HepG2 (cell line): ENCODE measurements at places on chromosomes 3 and 15. TPM values are rescaled to one million over a fixed set of nuclear protein-coding genes. Genes with fewer than 3 reads are reported as not detected.

GRCh38 chr15:64247906-64248541 lies 85.2 kb upstream of the PPIB start:
- peaks cover 52% of the 10 kb centered on the region for H3K4me1 ChIP-seq
- peak overlapping the region; percentile 84 for H3K27ac ChIP-seq
- no peaks in the 10 kb centered on the region for H3K27me3 ChIP-seq
- H3K4me3 ChIP-seq: no peak overlapping the region
- H3K36me3 ChIP-seq: peaks cover 3% of the 10 kb centered on the region; the same call in 1 of the 2 replicates
- peak; percentile 93 for DNase-seq

DNA sequence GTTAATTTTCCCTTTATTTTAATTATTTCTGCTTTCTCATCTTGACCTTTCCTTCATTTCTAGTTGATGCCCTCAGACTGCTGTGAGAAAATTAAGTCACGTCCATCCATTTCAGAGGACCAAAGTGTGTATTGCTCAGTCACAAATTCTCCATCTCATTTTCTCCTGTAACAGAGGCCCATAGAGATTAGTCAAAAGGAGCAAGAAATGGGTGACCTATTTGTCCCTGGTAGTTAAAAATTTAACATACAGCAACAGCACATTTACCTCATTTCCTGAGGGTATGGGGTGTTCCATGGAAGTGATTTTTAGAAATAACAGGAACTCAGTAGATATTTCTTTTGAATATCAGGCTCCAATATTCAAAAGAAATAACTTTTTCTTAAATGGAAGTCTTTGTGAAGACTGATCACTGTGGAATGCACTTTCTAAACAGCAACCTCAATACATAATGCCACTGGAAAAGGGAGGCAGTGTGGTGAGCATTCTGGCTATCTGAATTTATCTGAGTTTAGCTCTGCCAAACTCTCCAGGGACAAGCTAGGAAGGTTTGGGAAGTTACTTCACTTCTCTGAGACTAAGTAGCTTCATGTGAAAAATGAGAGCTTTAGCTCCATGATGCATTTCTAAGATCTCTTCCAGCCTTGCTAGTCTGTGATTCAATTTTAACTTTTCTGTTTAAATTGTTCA lies 808.2 kb downstream of the SQOR start:
- H3K4me1 ChIP-seq: no peaks in the 10 kb centered on the region
- H3K36me3 ChIP-seq: no peaks in the 10 kb centered on the region
- H3K27me3 ChIP-seq: no peaks in the 10 kb centered on the region
- no peak overlapping the region for H3K4me3 ChIP-seq
- no peak for DNase-seq
- no peak overlapping the region for H3K27ac ChIP-seq

GRCh38 chr3:170808041-170808440 lies 62.0 kb downstream of the RPL22L1 start:
- no peaks in the 10 kb centered on the region for H3K36me3 ChIP-seq
- no peak for DNase-seq
- H3K4me3 ChIP-seq: no peak overlapping the region
- H3K4me1 ChIP-seq: no peaks in the 10 kb centered on the region
- no peaks in the 10 kb centered on the region for H3K27me3 ChIP-seq

DNA sequence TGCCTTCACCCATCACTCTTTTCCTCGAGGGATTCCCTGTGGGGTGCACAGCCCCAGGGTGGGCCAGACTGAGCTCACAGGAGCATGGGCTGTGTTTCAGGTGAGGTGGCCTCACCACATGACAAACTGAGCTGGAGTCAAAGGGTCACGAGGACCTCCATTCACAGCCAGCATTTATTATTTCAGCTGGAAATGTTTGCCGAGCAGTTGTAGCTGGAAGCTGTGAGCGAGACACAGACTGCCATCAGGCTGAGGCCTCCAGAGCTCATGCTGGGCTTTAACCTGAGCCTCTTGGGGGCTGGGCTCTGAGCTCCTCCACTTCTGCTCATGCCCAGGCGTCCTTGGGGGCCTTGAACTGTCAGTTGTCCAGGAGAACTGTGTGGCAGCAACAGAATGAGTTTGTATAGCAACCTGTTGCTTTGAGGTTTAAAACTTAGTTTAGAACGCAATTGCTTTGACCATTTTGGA lies 57.5 kb downstream of the FLNB start:
- H3K36me3 ChIP-seq: peaks cover 2% of the 10 kb centered on the region; the same call in 1 of the 2 replicates
- H3K27ac ChIP-seq: peak overlapping the region; percentile 77
- H3K4me1 ChIP-seq: peaks cover 96% of the 10 kb centered on the region
- H3K4me3 ChIP-seq: no peak overlapping the region
- DNase-seq: peak; percentile 84
- H3K27me3 ChIP-seq: no peaks in the 10 kb centered on the region

DNA sequence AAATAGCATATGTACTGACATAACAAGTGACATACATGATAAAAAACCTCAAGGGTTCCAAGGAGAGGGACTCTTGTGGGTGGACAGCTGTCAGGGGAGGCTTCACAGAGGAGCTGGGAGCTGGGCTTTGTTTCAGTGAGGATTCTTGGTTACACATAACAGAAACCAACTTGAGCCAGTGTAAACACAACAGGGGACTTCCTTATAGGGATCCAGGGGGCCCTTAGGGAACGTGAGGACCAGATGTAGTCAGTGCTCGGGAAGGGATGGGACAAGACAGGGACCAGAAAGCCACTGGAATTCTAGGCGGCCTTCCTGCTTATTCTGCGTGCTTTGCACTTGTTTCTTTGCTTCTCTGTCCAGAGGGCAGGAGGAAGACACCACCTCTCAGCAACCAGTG lies 34.9 kb downstream of the SNAPC5 start:
- no peak overlapping the region for H3K4me3 ChIP-seq
- H3K27me3 ChIP-seq: no peaks in the 10 kb centered on the region
- H3K36me3 ChIP-seq: peaks cover 4% of the 10 kb centered on the region
- DNase-seq: no peak

DNA sequence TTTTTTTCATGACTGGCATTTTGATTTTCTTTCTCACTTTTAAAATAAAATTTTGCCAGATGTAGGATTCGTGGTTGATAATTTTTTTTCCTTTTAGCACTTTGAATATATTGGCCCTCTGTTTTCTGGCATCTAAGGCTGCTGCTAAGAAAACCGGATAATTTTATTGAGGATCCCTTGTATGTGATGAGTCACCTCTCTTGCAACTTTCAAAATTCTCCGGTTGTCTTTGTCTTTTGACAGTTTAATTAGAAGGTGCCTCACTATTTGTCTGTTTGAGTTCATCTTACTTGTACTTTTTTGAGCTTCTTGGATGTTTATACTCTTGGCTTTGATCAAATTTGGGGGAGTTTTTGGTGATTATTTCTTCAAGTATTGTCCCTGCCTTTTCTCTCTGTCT lies 349.7 kb downstream of the LPP start:
- H3K27ac ChIP-seq: no peak overlapping the region
- no peaks in the 10 kb centered on the region for H3K36me3 ChIP-seq
- no peak for DNase-seq
- no peaks in the 10 kb centered on the region for H3K27me3 ChIP-seq
- H3K4me3 ChIP-seq: no peak overlapping the region

DNA sequence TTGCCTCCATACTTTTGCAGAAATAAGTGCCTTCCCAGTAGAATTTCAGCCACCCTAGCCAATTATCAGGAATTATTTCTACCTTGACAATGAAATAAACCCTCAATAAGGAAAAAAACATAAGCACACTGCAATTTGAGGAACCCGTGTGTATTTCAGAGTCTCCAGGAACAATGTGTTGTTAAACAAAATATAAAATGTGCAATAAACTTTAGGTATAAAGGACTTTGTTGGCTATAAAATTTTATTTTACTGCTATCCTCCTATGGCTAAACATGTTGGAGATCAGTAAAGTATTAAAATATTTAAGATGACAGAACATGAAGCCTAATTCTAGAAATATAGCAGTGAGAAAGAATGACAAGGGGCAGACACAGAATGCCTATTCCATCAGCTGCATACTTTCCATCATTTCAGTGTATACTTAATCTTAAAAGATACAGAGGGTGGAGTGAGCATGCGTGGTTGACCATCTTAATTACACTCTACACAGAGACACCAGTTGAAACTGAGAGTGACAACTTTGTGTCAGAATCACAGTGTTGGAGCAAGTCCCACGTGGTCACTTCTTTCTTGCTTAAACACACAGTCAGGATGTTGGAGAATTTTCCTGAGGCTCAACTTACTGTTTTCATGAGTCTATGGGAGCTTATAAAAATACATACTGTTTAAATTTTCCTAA lies 79.0 kb upstream of the SUCLG2 start:
- no peak overlapping the region for H3K27ac ChIP-seq
- no peaks in the 10 kb centered on the region for H3K27me3 ChIP-seq
- no peak for DNase-seq
- no peaks in the 10 kb centered on the region for H3K36me3 ChIP-seq
- H3K4me3 ChIP-seq: no peak overlapping the region
- no peaks in the 10 kb centered on the region for H3K4me1 ChIP-seq

DNA sequence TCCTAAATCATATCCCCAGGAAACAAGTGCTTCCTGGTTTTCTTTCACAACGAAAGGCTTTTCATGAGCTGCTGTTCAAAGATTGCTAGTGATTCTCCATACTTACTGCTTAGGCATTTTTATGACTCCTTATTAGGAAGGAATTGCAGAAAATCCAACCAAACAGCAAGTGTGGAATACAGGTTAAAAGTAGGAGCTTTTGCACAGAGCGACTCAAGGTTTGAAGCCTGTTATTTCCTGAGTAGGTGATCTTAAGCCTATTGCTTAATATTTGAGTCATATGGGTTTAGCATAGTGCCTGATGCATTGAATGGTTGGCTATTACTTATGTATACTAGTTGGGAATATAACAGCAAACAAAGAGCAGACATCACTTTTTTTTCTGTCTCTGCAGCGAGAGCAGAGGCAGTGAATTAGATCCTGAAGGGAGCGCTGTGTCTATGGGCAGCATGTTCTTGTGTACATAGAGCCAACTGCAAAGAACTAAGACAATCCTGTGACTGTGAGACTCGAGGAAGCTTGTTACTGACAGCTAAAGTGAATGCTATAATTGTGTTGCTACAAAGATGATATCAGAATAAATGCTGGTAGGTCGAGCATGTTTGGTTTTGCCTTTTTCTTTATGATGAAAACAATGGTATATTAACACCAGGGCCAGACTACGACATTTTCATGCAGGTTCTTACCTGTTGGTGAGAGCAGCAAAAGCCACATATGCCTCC lies 6.3 kb downstream of the TM4SF1 start:
- peak; percentile 66 for DNase-seq
- peak overlapping the region; percentile 92 for H3K27ac ChIP-seq
- H3K27me3 ChIP-seq: no peaks in the 10 kb centered on the region
- H3K4me1 ChIP-seq: peaks cover 89% of the 10 kb centered on the region
- peak overlapping the region; percentile 26 for H3K4me3 ChIP-seq
- peaks cover 45% of the 10 kb centered on the region for H3K36me3 ChIP-seq

- H3K4me1 ChIP-seq: peaks cover 91% of the 10 kb centered on the region
- H3K36me3 ChIP-seq: peaks cover 14% of the 10 kb centered on the region
- H3K27ac ChIP-seq: peak overlapping the region; percentile 0
- DNase-seq: no peak
These were observed 108.9 kb downstream of the FNDC3B start for GRCh38 chr3:172148241-172148640.

- H3K27me3 ChIP-seq: no peaks in the 10 kb centered on the region
- no peak overlapping the region for H3K27ac ChIP-seq
- peaks cover 40% of the 10 kb centered on the region for H3K4me1 ChIP-seq
- H3K4me3 ChIP-seq: no peak overlapping the region
- no peak for DNase-seq
These were observed 942.0 kb downstream of the ROBO1 start for GRCh38 chr3:78825858-78826215.

DNA sequence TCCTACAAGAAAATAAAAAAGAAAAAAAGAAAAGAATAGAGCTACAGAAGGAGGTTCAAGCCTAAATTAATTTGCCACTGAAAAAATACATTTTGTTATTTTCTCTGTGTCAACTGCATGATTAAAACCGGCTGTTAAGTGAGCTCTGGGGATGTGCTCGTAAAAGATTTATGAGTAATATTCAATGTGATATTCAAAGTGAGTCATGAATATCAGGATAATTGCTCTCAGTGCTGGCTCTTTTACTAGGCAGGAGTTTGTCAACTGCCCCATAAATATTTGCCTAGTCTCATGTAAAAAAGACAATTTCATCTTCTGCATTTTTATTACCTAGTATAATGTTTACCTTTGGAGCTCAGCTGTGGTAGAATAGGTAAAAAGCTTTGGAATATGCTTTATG lies 78.9 kb downstream of the CDIN1 start:
- no peaks in the 10 kb centered on the region for H3K36me3 ChIP-seq
- no peak overlapping the region for H3K4me3 ChIP-seq
- no peaks in the 10 kb centered on the region for H3K27me3 ChIP-seq
- H3K4me1 ChIP-seq: no peaks in the 10 kb centered on the region

DNA sequence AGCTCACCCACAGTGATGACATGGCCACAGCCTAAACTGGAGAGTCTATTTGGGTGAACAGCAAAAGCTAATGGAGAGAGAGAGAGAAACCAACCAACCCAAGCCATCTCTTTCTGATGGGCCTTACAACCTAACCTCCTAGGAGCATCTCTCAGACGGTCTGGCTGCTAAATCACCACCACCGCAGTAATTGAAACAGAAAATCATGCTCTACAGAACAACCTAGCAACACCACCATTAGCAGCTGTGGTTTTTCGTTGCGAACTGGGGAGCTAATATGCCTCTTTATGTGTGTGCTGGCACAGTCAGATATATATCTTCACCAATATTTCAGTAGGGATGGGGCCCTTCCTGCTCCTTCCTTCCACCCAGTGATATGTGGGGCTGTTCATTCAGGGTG lies 166.9 kb upstream of the PROK2 start:
- H3K4me1 ChIP-seq: no peaks in the 10 kb centered on the region
- no peak for DNase-seq
- no peaks in the 10 kb centered on the region; the same call in 1 of the 2 replicates for H3K27me3 ChIP-seq
- no peak overlapping the region for H3K4me3 ChIP-seq

DNA sequence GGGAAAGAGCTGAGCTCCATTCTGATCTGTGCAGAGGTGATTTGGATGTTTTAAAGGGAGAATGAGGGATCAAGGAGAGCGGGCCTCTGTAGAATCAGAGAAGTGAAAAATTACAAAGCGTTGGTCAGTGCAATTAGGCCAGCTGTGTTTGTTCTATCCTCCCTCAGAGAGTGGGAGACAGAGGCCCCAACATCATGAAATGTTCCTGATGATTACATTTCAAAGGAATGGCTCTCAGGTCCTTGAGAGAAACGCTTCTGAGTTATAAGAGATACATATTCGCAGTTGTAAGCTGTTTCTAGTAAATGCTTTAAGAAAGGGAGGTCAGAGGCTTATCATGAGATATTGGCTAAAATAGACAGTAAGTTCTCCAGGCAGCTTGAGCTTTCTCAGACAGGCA lies 15.7 kb upstream of the CAND2 start:
- no peaks in the 10 kb centered on the region for H3K4me1 ChIP-seq
- H3K36me3 ChIP-seq: no peaks in the 10 kb centered on the region
- no peak for DNase-seq
- H3K27me3 ChIP-seq: peaks cover 3% of the 10 kb centered on the region; the same call in 1 of the 3 replicates

ACTRT3 gene
- 0.97 and 1.1 TPM in 2 replicates for total RNA-seq

SLC35A5 gene
- 26.5 and 36.4 TPM in 2 replicates for total RNA-seq
